NCI-H2081 (cell line): ENCODE measurements at places on chromosomes 5 and 9.
A peak's percentile ranks its signal among the peaks of the same experiment; 100 is the strongest.

DNA sequence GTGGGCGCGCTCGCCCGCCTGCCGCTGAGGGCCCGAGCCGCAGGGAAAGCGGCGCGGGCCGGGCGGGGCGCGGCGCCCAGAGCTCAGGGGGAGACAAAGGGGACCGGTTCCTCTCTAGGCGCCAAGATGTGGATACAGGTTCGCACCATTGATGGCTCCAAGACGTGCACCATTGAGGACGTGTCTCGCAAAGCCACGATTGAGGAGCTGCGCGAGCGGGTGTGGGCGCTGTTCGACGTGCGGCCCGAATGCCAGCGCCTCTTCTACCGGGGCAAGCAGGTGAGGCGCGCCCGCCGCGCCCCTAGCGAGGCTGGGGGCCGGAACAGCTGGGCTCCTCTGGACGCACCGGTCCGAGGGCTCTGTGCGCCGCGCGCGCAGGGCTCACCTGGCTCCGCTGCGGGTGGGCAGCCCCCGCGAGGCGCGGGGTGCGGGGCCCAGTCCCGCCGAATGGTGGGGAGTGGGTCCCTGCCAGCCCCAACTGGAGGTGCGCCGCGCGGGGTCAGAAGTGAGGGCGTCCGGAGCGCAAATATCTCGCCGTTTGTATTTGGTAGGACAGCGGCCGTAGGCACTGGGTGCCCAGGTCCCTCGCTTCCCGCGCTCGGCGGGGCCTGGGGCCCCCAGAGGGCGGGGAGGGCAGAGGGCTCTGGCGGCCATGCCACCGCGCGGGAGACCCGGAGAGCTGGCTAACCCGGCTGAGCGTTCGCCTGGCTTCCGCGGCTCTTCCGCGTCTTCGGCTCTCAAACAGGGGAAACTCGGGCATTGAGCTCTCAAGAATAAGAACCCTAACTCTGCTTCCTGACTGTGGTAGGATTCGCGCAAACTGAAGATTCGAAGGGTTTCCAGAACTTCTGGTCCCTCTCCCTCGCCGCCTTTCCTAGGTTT, 607 bp downstream of the UHRF2 start:
- peak; percentile 69 for DNase-seq

GRCh38 chr5:149325894-149326293, 19.4 kb upstream of the GRPEL2 start:
- DNase-seq = no peak

GRCh38 chr5:149254506-149254905, 17.2 kb upstream of the AFAP1L1 start:
- DNase-seq = no peak

- no peak for DNase-seq
Measured at GRCh38 chr5:143759396-143760130, 52.4 kb upstream of the HMHB1 start.

- no peak for DNase-seq
Measured at GRCh38 chr9:83346655-83347420, 191.4 kb downstream of the FRMD3 start.

DNA sequence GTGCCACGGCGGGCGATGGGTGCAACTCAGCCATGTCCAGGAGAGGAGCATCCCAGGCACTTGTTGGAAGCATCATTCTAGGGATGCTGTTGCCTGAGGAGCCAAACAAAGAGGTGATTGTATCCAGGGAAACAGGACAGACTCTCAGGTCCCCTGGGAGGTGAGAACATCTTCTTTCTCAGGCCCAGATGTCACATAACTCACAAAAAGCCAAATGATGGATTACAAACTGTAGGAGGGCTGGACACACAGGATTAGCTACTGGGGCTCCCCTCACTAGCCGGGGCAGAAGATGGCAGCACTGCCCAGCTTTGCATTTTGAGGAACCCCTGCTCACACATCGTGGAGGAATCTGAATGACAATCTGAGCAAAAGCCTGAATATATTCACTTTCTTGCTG, 64.7 kb upstream of the NFIL3 start:
- DNase-seq = no peak

DNA sequence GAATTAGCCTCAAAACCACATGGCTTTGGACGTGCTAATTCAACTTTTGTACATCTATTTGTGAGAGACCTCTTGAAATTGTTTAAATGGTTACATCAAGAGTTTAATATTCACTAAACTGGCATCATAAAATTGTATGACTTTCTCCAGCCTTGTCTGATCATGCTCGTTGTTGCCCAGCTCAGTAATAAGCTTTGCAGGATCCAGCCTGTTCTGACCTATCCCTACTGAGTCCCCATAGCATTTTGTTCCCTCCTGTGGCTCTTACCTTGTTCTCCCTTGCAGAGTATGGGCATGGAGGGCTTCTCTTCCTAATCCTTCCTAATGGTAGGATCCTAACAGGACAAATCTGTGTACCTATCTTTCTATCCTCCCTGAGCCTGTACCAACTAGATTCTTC, 6.3 kb downstream of the EXOSC3 start:
- DNase-seq = no peak

GRCh38 chr9:116927726-116928125, 240.6 kb downstream of the TRIM32 start:
- no peak for DNase-seq

GRCh38 chr5:170263906-170264305, 31.1 kb downstream of the C5orf58 start:
- no peak for DNase-seq

GRCh38 chr9:6675268-6675667, 29.7 kb upstream of the GLDC start:
- no peak for DNase-seq

DNA sequence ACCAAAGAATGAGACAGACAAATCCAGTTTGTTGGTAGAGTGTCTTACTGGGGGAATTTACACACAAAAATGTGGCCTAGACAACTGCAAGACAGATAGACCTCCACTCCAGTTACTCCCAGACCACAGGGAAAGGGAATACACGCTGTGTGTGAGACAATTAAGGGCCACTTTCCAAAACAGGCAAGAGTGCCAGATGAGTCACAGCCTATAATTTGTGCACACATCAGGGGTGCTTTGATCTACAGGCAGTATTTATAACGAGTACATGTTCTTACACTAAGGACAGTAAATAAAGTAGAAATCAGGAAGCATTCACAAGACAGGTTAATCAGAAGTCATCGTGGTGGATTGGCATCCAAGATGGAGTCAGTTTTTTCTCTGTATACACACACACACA, 114.8 kb downstream of the ZNF622 start:
- DNase-seq = peak; percentile 82

DNA sequence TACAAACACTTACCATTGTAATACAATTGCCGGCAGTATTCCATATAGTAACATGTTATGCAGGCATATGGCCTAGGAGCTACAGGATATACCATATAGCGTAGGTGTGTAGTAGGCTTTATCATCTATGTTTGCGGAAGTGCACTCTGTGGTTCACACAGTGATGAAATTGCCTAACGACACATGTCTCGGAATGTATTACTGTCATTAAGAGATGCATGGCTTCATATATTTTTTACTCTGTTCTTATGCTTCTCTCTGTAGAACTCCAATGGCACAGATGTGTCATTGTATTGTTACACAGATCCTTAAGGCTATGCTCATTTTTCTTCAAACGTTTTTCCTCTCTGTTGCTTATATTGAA, 19.2 kb upstream of the ANKRD18A start:
- no peak for DNase-seq

DNA sequence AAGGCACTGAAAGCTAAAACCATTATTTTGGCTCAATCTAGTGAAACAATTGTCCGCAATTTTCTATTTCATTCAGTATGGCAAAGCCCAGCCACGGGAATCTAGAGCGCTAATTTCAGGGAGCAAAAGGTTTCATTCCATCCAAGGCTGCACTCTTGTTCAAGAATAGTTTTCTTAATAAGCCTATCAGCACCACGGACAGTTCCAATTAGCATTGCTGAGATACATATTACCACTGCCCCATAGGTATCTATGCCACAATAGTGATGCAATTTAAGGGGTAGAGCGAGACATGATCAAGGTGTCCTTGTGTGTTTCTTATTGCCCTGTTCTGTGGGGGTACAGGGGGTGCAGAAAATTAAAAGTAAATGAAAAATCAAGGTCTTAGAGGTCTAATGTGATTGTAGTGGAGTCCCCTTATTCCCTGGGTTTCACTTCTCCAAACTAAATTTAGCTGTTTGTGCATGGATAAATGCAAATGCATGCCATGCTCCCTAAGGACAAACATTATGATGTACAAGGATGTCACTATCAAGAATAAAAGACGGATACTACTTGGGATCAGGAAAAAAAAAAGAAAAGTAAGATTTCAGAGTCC, 45.5 kb downstream of the SPOCK1 start:
- DNase-seq = no peak

DNA sequence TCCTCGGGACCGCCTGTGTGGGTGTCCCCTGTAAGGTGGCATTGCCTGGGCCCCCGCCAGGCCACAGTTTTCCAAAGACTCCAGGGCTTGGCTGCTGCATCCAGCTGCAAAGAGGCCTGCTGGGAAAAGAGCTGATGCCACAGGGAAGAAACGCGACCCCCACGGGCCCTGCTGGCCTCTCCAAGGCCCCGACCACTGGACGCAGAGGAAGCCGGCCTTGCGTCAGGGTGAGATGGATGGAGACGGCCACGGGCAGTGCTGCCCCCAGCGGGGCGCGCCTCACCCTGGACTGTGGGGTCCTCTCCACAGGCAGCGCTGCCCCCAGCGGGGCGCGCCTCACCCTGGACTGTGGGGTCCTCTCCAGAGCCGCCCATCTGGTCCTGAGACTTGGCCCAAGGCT, 21.3 kb upstream of the SLC6A19 start:
- no peak for DNase-seq

DNA sequence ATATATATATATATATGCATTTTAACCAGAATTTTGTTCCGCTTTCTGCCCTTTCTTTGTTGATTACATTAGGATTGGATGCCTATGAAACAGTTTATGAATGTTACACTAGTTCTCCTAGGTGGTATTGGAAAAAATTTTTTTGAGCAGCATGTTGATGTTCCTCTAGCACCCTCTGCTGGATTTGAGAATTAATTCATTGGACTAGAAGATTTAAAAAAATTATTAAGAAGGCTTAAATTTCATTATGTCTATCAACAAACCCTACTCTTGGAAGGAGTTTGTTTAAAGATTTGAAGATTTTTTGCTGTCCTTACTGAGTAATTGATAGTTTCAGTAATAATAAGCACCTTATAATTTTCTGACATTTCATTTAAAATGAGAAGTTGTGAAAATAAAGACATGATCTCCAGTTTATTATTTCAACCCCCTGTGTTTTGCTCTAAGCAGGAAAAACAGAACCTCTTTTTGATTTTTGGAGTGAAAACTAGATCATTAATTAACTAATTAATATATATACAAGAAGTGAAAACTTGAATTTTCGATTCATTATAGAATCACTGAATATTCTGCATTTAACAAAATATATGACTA, 89.6 kb downstream of the CCDC171 start:
- DNase-seq = peak; percentile 60

DNA sequence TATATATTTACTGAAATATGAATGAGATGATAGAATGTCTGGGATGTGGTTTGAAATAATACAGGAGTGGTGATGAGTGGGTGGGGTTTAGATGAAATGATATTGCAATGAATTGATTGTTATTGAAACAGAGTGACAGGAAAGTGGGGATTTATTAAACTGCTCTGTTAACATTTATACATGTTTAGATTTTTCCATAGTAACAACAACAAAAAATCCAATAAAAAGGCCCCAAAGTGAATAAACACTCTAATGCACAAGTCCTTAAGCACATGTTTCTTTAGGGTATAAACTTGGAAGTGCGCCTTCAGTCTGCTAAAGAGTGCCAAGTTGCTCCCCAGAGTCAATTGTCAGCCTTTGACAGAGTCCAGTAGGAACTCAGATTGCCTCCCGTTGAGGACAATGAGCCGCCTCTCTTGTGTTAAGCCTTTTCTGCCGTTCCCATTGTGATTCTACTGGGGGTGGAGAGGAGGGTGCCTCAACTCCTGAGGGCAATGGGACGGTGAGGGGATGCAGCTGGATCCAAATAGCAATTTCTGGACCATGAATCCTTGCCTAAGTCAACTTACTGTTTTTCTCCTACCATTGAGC, 112.3 kb downstream of the SLC28A3 start:
- DNase-seq = no peak

DNA sequence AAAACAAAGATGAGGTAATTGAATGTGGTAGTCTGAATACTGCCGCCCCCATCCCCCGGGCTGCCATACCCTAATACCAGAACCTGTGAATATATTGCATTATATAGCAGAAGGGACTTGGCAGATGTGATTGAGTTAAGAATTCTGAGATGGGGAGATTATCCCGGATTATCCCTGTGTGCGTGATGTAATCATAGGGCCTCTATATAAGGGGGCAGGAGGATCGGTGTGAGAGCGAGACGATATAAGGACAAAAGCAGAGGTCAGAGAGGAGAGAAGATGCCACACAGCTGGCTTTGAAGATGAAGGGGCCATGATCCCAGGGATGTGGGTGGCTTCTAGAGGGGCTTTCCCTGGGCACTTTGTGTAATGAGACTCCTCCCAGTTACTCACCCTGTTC, 101.7 kb upstream of the TLE1 start:
- DNase-seq = no peak

GRCh38 chr5:1118738-1119137, 6.9 kb upstream of the SLC12A7 start:
- DNase-seq = no peak

DNA sequence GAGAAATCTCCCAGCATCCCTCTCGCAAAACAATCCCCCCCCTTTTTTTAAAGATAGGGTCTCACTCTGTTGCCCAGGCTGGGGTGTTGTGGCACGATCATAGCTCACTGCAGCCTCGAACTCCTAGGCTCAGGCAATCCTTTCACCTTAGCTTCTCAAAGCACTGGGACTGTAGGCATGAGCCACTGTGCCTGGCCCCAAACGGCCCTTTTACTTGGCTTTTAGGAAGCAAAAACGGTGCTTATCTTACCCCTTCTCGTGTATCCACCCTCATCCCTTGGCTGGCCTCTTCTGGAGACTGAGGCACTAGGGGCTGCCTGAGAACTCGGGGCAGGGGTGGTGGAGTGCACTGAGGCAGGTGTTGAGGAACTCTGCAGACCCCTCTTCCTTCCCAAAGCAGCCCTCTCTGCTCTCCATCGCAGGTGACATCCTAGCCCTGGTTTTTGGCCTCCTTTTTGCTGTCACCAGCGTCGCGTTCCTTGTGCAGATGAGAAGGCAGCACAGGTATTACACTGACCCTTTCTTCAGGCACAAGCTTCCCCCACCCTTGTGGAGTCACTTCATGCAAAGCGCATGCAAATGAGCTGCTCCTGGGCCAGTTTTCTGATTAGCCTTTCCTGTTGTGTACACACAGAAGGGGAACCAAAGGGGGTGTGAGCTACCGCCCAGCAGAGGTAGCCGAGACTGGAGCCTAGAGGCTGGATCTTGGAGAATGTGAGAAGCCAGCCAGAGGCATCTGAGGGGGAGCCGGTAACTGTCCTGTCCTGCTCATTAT, 6.8 kb downstream of the CA9 start:
- DNase-seq = no peak

DNA sequence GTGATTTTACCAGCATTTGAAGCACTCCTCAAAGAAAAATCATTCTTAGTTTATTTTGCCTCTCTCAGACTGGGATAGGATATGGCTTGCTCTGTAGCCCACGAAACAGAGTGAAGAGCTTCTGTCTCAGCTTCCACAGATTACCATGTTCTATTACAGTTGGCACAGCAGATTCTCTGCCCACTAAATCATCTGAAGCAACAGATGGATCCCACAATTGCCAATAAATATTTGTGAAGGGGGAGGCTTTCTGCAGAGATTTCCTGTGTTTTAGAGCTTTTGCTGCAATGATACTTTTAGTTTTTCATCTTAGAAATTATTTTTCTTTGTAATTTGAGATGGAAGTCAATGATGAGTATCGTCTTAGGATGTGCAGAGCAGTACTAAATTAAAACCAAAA, 12.3 kb upstream of the MAP3K1 start:
- no peak for DNase-seq
